ENCODE measurements at places on chromosomes 2 and 18.

DNA sequence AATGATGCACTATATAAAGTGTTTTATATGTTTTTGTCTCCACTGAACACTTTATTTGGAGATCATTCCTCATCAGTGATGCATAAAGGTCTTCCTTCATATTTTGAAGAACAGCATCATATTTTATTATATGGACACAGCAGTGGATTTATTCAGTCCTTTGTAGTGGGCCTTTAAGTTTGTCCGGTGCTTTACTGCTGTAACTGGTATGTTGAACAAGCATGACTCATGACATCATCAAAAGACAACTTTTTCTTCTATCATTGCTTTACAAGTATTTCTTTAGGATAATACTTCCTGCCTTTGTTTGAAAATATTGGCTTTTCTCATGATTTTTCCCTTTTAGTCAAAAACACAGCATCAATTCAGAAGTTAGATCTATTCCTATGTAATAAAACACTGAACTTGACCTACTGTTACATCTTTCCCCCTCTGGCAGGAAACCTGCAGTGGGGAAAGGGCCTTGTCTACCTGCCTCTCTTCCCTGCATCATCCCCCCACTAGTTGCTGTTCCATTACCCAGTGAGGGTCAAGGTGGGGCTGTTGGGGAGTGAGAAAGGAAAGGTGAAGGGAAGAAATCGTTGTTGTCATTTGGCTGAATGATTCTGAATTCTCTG, 241.2 kb downstream of the CYP26B1 start:
- H3K27me3 ChIP-seq = no peaks in the 10 kb centered on the region
- no peak overlapping the region for H3K4me3 ChIP-seq
- DNase-seq = no peak

GRCh38 chr2:60301726-60302125, 251.7 kb downstream of the BCL11A start:
- H3K4me1 ChIP-seq = no peaks in the 10 kb centered on the region
- H3K36me3 ChIP-seq = no peaks in the 10 kb centered on the region
- H3K4me3 ChIP-seq = no peak overlapping the region
- H3K27ac ChIP-seq = no peak overlapping the region
- no peaks in the 10 kb centered on the region for H3K27me3 ChIP-seq
- no peak for DNase-seq

GRCh38 chr18:47184419-47185050, 8.4 kb upstream of the IER3IP1 start:
- no peaks in the 10 kb centered on the region for H3K36me3 ChIP-seq
- no peak for DNase-seq
- peaks cover 22% of the 10 kb centered on the region for H3K27me3 ChIP-seq
- no peaks in the 10 kb centered on the region for H3K4me1 ChIP-seq

DNA sequence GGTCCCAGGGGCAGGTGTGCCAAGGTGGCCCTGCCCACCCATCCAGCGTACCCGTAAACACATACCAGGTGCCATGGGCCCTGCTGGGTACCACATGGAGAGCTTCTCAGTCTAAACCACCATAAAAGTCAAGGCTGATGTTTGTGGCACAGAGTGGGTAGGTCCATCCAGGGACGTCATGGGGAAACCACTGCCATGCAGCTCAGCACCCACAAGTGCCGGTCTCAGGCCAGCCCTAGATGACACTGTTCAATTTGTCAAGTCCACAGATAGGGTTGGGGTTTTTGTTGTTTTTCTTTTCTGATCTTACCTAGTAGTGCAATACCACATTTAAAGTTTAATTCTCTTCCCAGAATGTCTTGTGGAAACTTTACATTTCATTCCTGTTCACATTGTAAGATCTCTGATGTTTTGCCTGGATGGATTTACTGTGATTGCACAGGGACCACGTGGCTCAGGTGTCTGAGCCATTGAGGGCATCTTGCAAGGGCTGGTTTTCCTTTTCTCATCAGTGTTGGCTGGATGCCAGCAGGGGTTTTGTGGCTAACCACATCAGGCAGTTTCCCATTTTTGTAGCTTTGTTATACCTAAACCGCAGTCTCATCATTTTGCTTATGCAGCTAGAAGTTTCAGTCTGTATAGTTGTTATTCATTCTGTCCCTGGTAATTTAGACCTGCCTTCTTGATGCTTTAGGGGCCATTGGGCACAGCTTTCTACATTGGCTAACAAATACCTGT, 64.7 kb downstream of the STK25 start:
- peaks cover 12% of the 10 kb centered on the region for H3K36me3 ChIP-seq
- H3K4me3 ChIP-seq = no peak overlapping the region
- no peaks in the 10 kb centered on the region for H3K27me3 ChIP-seq
- peak; percentile 2 for DNase-seq
- no peaks in the 10 kb centered on the region for H3K4me1 ChIP-seq

DNA sequence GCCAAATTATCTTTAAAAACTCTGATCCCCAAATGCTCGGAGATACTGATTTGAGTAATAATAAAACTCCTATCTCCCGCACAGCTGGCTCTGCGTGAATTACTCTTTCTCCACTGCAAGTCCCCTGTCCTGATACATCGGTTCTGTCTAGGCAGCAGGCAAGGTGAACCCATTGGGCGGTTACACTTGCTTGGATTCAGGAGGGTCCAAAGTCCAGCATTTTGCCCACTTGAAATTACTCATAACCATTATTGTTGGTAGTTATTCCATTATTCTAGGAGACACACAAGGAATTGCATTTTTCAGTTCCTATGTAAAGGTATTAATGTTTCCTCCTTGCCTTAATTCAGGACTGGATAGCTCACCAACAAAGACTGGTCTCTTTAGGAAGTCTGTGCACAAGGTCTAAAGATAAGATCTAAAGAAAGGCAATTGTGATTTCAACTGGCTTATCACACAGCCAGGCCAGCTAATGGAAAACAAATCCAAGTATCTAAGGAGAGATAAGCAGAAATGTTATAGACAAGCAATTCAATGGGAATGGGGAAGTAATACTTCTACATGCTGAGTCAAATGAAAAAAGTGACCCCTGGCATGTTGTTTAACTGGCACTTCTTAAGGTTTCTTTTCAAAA, 23.2 kb upstream of the NPC1 start:
- H3K27me3 ChIP-seq = no peaks in the 10 kb centered on the region
- H3K36me3 ChIP-seq = no peaks in the 10 kb centered on the region
- no peaks in the 10 kb centered on the region for H3K4me1 ChIP-seq
- DNase-seq = no peak
- no peak overlapping the region for H3K27ac ChIP-seq

All from esophagus squamous epithelium (tissue), 5 donors.